Activated T-helper 2 cell treated with anti-CD3 and anti-CD28 coated beads, Interferon-gamma antibody, Interleukin-2, Interleukin-4, amounts not matched to agents 10 μg/mL and 5 μg/mL and 100 μg/mL, durations not matched to agents 14 hours and 24 hours and 36 hours (primary cell): ENCODE measurements at places on chromosomes 2 and 18. TPM values are rescaled to one million over a fixed set of nuclear protein-coding genes. Genes with fewer than 3 reads are reported as not detected.

- no peak for DNase-seq
Observed at GRCh38 chr2:64550042-64550441, 25.9 kb downstream of the AFTPH start.

- no peak for DNase-seq
Observed at GRCh38 chr2:188303363-188304031, 11.8 kb downstream of the GULP1 start.

GRCh38 chr18:8050616-8051329, 483.7 kb downstream of the PTPRM start:
- DNase-seq, result no peak

GRCh38 chr18:6681331-6681875, 48.1 kb upstream of the ARHGAP28 start:
- DNase-seq, result no peak

GRCh38 chr2:136891100-136891499, 125.8 kb downstream of the THSD7B start:
- no peak for DNase-seq

DNA sequence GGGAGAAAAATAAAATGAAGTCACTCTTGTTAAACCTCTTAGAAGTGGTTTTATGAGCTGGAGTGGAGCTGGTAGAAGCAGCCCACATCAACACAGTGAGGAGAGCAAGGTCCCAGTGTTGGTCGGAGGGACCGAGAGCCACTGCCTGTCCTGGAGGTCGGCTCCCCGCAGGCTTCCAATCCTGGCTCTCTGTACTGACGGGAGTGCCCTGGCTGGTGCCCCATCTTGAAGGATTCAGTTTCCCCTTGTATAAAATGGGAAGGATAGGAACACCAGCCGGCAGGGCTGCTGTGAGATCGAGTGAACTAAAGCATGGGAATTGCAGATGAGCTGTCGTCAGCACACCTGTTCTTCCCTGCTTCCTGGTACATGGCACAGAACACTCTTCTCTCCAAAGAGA, 104.3 kb upstream of the ID2 start:
- no peak for DNase-seq

DNA sequence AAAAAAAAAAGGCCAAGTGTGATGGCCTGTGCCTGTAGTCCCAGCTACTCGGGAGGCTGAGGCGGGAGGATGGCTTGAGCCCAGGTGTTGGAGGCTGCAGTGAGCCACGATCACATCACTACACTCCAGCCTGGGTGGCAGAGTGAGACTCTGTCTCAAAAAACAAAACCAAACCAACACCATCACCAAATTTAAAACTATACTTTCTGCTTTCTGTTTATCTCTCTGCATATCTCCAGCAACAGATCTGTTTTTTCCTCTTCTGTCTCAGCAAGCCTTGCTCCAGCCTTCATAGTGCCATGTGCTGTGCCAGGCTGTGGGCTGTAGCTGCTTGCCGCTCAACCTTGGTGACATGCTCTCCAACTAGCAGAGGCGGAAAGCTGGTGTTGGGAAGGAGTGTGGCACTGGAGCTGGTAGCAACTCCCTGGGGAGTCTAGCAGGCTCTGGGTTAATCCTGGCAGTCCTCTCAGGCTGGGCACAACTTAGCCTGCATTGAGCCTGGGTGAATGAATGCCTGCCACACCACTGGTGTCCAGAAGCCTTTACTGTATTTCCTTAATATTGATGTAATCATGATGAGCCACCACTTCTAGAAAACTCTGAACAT, 204.1 kb downstream of the LDLRAD4 start:
- DNase-seq, result no peak

- DNase-seq, result no peak
Observed at GRCh38 chr2:241029599-241030332, 31.3 kb downstream of the SNED1 start.

DNA sequence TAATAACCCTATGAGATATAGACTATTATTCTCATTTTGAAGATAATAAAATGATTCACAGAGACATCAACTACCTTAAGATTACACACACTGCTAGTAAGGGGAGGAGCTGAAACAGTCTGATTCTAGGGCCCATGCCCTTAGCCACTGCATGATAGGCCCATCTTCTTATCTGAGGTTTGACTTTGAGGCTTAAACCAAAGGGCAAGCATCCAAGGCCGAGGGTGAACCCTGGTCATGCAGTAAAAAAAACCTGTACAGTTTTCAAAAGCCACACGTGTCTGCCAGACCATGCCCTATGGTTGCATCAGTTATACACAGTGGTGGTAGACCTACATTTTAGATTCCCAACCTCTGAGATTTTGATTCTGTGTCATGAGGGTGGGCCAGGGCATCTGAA, 44.8 kb downstream of the POLE4 start:
- no peak for DNase-seq

DNA sequence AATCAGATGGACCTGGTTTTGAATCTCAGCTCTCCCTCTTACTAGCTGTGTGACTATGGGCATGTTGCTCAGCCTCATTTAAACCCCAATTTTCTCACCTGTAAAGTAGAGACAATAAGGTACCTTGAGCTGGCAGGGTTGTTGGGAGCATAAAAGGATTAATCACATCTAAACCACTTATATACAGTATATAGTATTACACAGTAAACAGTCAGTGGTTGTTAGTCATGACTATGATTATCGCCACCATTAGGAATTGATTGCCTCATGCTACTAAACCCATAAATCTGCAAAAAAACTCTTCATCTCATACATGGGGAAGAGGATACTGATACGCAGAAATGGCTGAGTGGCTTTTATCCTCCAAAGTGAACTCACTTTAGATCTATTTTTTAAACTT, 65.8 kb downstream of the INO80D start:
- DNase-seq, result no peak

DNA sequence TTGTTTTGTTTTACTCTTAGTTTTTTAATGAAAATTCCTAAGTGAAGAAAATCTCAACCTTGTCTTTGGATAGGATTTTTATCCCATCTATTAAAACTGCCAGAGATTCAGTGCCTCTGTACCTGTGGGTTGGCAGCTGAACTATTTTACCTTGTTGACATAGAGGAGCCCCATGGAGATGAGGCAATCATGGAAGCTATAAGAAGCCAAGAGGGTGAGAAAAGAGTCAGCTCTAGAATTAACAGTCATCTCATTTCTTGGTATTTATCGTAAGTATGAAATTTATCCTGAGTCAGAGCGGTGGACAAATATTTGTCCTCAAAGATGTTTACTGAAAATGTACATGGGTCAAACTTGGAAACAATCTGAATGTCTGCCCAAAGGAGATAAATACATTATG, 35.8 kb upstream of the PGAP1 start:
- DNase-seq, result no peak

GRCh38 chr2:216463148-216463547, 35.5 kb upstream of the RPL37A start:
- no peak for DNase-seq

GRCh38 chr2:224709301-224709700, 6.9 kb downstream of the CCDC195 start:
- DNase-seq, result no peak

DNA sequence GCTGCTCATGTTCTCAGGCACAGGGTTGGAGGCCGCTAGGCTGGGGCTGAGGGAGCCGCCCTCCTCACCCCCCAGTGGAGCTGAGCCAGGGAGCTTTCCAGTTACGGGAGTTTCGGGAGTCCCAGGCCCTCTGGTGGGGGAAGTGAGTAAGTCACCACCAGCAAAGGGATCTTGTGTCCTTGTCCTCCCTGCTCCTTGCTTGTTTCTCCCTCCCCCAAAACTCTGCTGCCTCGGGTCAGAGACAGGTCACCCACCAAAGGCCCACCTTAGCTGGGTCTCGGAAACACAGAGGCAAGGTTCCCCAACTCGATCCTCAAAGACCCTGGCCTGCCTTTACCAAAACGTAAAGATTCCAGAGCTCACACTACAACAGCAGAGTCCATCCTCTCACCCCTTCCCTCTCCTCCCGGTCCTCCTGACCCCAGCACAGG, 60.5 kb upstream of the POMC start:
- DNase-seq, result no peak

- no peak for DNase-seq
Observed at GRCh38 chr2:161207941-161208340, 47.7 kb downstream of the TANK start.

GRCh38 chr2:198662905-198663304, 794.8 kb downstream of the SATB2 start:
- no peak for DNase-seq

GRCh38 chr2:133200684-133201421, 367.4 kb downstream of the NCKAP5 start:
- no peak for DNase-seq

- DNase-seq, result no peak
Observed at GRCh38 chr18:25146512-25146910, 205.5 kb downstream of the ZNF521 start.

DNA sequence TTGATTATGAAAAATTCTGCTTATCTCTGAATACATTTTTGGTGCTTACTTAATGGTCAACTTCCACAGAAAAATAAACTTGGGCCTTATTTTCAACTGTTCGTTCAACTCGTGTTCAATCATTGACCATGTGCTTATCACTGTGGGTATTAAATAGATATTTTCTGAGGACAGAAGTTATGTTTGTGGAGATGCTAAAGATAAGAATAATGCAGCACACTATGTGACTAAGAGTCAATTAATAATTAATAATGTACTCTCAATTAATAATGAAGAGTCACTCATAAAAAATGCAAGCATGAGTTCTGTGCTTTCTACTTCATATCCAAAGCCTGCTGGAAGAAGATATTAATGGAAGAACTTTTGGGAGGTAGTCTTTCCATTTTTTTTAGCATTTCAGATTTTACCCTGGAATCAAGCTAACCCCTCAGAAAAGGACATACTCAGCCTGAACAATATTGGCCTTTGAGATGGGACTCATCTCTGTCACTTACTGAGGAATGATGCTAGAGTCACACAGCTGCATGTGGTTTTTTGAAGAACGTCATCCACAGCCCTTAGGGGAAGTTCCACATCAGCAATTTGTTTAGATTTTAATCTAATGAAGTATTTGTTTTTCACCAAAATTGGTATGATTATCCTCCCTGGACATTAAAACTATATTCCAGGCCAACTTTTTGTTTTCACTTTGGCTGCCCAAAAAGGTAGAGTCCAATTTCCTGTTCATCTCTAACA, 191.9 kb upstream of the CRIM1 start:
- DNase-seq, result no peak

- no peak for DNase-seq
Observed at GRCh38 chr2:31241625-31242270, 7.8 kb downstream of the EHD3 start.

GRCh38 chr2:159936471-159936870, 125.9 kb downstream of the PLA2R1 start:
- no peak for DNase-seq

- DNase-seq, result no peak
Observed at GRCh38 chr2:126963390-126963789, 64.7 kb downstream of the TEX51 start.

DNA sequence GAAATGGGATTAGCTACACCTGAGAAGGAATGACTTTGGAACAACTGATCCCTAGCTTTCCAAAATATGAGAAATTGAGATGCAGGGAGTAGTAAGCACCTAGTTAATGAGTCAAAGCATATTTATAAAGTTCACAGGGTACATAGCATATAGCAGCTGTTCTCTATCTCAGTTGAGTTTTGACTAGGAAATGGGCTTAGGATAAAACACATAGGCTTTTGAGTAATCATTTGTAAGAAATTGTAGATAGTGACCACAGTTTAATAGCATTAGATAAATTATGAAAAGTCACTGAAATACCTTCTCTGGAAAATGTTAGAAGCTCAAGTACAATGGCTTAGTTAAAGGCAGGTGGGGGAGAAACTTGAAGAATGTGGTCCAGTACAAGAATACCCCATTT, 444.7 kb upstream of the TNP1 start:
- no peak for DNase-seq

DNA sequence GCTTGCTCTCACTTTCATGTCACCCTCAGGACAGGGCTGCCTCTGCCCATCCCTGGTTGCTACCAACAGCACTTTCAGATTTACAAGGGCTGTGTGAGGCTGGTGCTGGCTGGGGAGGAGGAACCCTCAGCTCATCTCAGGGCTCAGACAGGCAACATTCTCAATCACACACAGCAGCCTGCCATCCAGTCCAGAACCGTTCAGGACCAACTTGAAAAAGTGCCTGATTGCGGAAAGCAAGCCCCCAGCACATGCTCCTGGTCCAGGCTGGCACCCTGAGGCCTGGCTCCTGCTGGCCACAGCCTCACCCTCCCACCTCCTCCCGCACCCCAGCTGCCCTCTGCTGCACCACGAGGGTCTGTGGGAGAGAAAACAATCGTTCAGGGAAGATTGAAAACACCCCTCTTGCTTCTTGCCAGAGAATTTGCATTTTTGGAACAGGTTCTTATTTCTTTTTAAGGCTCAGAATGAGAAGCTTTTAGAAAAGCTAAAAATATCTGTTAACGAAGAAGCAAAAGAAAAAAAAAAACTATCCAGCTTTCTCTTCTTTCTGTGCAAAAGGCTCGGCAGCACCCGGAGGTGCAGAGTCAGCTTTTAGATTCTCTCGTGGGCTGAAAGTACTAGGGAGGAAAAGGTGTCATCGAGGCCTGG, 403.8 kb upstream of the ID2 start:
- no peak for DNase-seq

- no peak for DNase-seq
Observed at GRCh38 chr2:192016265-192016664, 169.4 kb upstream of the CAVIN2 start.

GRCh38 chr2:98748292-98749065, 17.5 kb upstream of the MGAT4A start:
- DNase-seq, result no peak

GRCh38 chr2:84830095-84830494, 50.8 kb downstream of the TRABD2A start:
- DNase-seq, result no peak

- no peak for DNase-seq
Observed at GRCh38 chr2:209526561-209526960, 102.7 kb downstream of the MAP2 start.

- DNase-seq, result no peak
Observed at GRCh38 chr2:167345559-167345958, 457.3 kb downstream of the XIRP2 start.

DNA sequence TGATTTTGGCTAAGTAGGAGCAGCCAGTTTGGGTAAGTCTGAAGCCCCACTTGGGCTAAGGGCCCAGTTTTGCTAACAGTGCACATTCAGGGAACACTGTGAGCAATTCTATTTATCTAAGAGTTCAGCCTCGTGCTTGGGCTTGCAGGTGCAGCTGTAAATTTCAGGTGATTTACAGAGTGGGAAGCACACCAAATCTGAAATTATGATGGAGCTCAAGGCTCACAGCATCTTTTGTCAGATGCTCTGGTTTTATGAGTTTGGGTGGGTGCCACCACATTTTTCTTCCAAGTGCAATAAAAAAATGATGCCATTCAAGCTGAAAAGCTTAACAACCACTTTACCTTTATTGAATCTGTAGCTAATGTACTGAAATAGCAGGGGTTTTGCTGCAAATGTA, 671.2 kb downstream of the LRRTM4 start:
- DNase-seq, result no peak

- no peak for DNase-seq
Observed at GRCh38 chr2:220837226-220837625, 734.9 kb downstream of the EPHA4 start.

GRCh38 chr2:201156640-201157039, 26.3 kb upstream of the CASP10 start:
- no peak for DNase-seq

Gene SKA1
- total RNA-seq, result 23.5 and 23.6 TPM in 2 replicates

Gene CAPN13
- not detected in 2 replicates for total RNA-seq

Gene ANKRD29
- total RNA-seq, result not detected in 2 replicates

Gene G6PC2
- not detected in 2 replicates for total RNA-seq

Gene SERPINB13
- total RNA-seq, result not detected in 2 replicates

Gene PKP4
- total RNA-seq, result 26.9 and 27.0 TPM in 2 replicates

Gene MPP4
- not detected in 2 replicates for total RNA-seq

Gene GRHL1
- 0.90 and 1.4 TPM in 2 replicates for total RNA-seq

Gene ZNF397
- total RNA-seq, result 14.6 and 18.4 TPM in 2 replicates

Gene PROKR1
- total RNA-seq, result not detected in 2 replicates

Gene CCT7
- total RNA-seq, result 562 and 584 TPM in 2 replicates
